ENCODE measurements at places on chromosomes 7 and 10.

GRCh38 chr10:27699776-27700175 lies 45.8 kb downstream of the MKX start:
- DNase-seq: peak; percentile 70

DNA sequence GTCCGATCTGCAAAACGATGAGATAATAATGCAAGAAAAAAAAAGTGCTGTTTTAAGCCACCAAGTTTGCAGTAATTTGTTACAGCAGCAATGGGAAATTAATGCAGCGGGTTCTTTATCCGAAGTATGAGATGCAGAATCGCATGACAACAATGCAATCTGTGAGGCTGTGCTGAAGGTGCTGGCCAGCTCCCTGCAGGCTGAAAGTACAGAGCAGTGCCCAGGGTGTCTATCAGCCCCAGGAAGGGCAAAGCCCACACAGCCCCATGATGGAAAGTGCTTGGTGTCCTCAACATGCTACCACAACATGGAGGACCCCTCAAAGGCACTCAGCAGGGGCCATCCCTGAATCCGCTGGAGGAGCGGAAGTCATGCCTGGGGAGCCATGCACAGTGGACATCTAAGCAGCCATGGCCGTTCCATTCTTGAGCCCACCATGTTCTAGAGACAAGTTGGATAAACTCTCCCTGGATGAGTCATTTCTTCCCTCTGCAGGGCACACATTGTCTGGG lies 199.5 kb upstream of the PFKP start:
- no peak for DNase-seq

GRCh38 chr10:97887399-97887798 lies 37.8 kb downstream of the GOLGA7B start:
- no peak for DNase-seq

DNA sequence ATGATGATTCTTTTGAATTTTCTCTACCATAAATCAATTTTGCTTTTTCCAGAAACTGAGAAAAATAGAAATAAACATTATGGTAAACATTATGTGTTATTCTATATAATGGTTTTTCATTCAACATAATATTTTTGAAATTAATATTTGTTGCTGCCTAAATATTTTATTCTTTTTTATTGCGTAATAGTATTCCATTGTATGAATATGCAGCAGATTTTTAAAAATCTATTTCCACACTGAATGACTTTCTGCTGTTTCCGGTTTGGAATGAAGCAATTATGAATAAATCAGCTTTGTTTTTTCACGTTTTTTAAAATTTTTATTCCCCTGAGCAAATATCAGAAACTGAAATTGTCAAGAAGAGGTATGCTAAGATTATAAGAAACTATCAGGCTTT lies 335.2 kb upstream of the KCND2 start:
- no peak for DNase-seq

DNA sequence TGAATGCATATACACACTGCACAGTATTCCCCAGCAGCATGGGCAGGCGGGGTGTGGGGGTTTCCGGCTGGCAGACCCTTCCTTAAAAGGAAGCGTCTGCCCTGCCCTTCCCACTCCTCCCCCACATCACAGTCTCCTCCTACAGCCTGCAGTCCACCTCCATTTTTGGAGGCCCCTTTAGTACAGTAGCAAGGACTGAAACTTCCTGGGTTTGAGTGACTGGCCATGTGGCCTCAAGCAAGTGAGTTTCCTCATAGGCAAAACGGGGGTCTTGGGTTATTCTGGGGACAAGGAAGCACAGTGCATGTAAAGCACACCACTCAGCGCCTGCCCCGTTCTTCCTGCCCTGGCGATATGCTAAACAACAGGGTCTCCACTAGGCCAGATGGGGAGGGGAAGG lies 62.1 kb upstream of the COL13A1 start:
- DNase-seq: no peak
